ENCODE measurements at places on chromosomes 2 and 18.

GRCh38 chr2:172394002-172394401 lies 33.4 kb upstream of the ITGA6 start:
- DNase-seq, result peak; percentile 77

DNA sequence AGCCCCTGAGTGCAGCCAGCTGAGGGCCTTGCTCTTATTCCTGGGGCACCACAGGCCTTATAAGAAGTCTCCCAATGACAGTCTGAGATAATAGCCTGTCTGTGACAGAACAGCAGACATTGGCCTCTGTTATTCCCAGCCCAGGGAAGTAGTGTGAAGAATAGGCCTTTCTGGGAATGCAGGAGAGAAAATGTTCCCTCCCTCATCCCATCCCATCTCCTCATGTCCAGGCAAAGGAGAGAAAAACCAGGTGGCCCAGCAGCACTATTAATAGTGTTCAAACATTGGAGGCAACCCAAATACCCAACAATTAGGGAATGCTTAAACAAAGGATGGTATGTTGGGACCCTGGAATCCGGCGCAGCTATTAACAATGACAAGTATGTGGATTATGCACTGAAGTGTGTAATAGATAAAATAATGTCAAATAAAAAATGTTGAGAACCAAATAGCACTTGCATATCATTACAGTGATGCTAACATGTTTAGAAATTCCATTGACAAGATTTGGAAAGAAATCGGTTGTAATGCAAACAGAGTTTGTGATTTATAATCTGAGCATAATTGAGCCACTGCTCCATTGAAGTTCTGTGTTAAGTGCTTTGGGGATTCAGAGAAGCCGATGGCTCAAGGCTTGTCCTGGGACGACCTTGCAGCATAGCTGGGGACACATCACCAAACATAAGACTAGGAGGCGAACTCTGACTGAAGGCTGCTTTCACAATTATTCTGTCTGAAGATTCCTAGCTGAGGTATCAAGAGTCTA lies 69.3 kb downstream of the LBH start:
- no peak for DNase-seq

DNA sequence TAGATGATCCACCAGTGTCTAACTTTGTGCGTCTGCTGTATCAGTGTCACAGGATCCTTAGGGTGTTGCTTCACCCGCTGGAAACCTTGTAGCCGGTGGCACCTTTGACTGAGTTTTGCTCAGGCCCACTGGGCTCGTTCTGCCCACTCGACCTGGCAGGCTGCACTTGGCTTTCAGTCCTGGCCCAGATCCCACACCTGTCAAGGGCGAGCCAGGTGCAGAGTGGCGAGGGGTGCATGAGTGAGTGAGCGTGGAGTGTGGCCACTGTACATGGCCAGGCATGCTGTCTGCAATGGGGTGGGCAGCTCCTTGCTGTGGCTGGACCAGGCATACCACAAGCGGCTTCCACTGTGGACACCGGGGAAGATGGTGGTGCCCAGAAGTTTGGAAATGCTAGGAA lies 179.0 kb downstream of the FAM210A start:
- no peak for DNase-seq

- peak; percentile 63 for DNase-seq
These were observed 265.9 kb downstream of the CELF4 start for GRCh38 chr18:37299471-37300304.

GRCh38 chr18:37501136-37501535 lies 64.5 kb downstream of the CELF4 start:
- no peak for DNase-seq

DNA sequence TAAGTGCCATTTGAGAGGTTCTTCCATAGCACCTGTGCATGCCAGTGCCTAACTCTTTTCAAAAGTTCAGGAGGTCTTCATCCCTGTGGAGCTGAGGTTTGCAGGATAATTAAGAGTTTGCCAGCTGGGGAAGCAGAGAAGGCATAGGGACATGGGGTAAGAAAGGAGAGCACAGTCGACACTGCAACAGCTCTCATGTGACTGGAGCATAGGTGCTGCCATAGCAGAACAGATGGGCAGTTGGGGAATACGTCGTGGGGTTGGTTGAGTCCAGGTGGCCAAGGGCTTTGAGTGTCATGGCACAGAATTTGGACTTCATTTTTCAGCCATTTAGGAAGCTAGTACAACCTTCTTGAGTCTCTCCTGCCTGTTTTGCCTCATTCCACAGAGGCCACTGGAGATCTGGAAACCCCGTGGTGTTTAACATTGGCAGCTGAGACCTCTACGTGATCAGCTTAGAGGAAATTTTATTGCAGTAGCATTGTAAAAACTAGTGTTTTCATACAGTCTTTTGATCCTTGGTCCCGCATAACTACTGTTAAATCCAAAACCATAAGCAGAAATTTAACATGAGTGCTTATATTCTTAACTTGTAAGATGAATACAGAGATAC lies 65.1 kb downstream of the CRIM1 start:
- no peak for DNase-seq

- peak; percentile 67 for DNase-seq
These were observed 845 bp upstream of the MYCN start for GRCh38 chr2:15939556-15939853.

GRCh38 chr2:186099826-186100225 lies 361.2 kb downstream of the FSIP2 start:
- DNase-seq, result no peak

DNA sequence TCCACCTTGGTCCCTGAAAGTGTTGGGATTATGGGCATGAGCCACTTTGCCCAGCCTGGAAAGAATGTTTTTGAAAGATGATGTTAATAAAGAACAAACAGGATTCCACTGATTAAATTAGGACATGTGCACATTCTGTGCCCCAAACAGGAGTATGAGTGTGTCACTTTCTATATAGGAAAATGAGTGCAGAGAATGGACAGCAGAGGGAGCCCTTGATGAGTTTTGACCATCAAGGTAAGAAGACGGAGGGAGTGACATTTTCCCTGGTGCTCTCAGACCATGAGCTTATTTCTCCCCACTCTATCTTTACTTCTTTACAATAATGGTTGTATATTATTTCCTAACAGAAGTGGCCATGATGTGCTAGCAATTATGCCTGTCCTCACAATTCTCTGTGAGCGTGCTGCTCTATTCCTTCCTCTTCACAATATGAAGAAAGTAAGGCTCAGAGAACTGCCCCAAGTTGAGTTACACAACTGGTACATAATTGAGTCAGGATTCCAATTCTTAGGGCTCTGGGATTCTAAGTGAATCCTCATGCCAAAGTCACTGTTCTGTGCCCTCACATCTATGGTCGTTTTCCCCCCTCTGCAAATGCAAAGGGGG lies 20.6 kb downstream of the RPL37A start:
- peak; percentile 83 for DNase-seq

DNA sequence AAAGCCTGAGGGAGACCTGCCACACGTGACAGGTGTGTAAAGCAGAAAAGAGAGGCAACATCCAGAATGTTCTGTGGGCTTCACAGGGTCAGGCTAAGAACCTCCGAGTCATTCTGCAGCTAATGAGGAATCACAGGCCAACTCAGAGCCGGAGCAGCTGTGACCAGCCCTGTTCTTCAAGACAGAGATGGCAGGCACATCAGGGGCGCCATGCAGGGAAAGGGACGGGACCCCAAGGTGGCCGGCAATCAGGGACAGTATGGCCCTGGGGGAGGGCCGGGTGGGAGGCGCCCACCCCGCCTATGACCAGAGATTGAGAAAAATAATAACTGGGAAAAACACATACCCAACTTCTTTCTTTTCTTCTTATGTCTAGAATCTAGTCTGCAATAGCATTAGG lies 316.7 kb upstream of the SALL3 start:
- no peak for DNase-seq

DNA sequence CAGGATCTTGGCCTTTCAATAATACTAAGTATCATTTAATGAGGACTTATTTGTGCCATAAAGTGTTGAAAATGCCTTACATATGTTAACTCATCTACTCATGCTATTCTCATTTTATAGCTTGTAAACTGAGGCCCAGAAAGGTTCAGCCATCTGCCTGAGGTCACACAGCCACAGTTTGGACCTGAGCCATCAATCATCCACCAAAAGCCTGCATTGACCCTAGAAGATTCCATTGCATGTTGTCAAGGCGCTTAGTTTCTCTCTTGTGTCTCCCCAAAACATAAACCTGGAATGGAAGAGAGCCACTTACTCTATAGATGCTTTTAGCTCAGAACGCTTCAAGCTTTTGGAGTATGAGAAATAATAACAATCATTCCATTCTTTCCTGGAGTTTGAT lies 26.8 kb downstream of the NPAS2 start:
- no peak for DNase-seq

DNA sequence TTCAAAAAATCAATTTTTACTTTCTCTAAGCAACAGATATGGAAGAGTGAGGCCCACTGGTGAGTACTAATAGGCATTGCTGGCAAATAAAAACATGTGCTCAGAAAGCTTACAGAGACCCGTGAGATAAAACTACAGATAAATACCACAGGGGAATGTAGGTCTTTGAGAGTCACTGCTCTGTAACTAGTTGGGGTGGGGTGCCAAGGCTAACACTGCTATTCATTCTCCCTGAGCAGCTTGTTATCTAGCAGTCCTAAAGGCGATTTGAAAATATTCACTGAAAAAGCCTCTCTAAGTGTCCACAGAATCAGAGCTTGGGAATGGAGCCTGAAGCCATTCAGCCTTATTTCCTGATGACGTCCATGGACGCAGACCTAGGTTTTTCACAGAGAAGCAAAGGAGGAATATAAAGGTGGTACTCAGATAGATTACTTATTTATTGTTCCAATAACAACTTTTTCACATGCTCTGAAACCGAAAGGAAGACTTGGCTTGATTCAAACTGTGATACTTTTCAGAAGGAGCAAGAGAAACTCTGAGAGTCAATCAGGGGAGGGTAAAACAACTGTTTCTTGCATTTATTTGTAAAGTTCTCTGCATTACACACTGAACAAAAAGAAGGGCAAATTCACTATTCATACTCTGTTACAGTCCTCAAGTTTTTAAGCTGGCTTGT lies 188.4 kb downstream of the PPP1R1C start:
- no peak for DNase-seq

DNA sequence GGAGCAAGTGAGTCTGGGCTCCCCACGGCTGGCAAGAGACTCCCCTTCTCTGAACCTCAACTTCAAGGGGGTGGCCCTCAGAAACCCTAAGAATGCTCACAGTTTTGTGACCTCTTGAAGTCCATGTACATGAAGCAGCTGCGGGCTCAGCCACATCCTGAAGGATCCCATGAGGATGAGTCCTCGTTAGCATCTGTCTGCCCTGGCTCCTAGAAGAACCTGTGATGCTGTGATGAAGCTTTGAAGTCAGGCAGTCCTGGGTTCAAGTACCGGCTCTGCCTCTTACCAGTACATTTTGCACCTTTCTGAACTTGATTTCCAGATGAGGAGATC lies 38.1 kb downstream of the SDC1 start:
- no peak for DNase-seq

DNA sequence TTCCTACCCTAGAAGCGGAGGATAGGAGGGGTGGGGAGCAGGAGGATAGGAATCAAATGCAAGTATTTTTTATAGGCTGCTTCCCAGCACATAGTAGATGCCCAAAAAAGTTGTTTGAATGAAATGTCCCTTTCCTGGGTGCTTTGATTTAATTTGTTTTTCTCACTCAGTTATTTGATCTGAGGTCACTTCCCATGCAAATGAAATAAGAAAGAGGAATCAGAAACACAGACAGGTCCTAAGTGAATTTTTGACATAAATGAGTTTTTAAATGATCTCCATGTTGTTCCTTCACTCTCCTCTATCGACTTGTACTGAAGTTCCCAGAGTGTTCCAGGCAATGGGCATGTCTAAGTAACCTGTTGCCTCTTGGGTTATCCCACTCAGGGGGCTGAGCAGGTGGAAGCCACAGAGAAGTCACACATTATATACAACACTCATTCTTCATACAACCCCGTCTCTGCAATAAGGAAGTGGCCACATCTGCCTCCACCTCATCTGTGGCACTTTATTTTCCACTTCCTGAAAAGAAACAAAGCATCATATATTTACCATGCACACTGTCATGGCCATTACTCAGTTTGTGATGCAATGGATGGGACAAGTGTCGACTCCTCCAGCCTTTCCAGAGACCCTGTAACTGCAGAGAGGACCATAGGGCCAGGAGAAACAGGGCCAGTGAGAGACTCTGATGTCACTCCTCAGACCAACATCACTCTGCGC lies 81.9 kb upstream of the ZNF397 start:
- DNase-seq, result peak; percentile 62

DNA sequence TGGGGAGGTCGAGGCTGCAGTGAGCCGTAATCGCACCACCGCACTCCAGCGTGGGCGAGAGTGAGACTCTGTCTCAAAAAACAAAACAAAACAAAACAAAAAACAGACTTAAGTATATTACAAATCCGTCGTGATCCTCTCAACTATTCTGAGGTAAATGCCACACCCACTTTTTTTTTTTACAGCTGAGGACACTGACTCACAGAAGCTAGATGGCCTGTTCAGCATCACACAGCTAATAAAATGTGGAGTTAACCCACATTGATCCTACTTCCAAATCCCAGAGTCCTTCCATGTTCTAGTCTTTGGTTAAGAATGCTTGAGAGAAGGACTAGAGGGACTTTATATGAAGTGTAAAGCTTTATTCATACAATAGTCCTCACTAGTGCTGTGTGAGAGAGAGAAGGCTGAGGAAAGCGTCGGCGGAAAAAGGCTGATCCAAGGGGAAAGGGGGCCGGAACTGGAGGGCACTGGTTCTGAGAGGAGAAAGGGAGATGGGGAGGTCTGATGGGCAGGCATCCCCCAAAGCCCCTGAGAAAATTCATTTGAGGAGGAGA lies 627 bp downstream of the RNF25 start:
- DNase-seq, result peak; percentile 32

DNA sequence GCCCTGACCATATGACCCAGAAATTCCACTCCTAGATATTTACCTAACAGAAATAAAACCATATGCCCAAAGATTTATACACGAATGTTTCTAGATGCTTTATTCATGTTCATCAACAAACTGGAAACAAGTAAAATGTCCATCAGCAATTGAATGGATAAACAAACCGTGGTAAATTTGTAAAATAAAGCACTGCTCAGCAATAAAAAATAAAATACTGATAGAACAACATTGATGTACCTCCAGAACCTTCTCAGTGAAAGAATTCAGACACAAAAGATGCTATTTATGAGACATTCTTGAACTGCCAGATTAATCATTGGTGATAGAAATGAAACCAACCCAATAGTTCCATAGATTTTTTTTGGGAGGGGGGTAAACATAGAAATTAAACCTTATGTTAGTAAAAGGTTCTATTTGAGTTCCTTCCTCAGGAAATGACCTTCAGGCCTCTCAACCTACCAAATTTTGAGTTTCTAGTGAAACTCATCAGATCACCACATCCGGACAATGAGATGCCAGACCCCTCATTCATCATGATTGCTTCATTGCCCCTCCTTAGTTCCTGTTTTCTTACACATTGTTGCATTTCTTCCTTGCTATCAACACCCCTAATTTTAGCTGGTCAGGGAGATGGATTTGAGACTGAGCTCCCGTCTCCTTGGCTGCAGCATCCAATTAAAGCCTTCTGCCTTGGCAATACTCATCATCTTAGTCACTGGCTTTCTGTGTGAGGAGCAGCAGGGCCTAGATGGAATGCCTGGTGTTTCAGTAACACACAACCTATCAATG lies 203.5 kb downstream of the LPIN1 start:
- DNase-seq, result peak; percentile 13

- no peak for DNase-seq
These were observed 205.4 kb downstream of the ZNF407 start for GRCh38 chr18:74803117-74803516.
